ENCODE measurements at places on chromosomes 5 and 9.
A peak's percentile ranks its signal among the peaks of the same experiment; 100 is the strongest.

- no peak for DNase-seq
Measured at GRCh38 chr9:128099231-128099931, 28.1 kb downstream of the PTGES2 start.

- no peak for DNase-seq
Measured at GRCh38 chr5:54234304-54234933, 76.0 kb downstream of the ARL15 start.

- no peak for DNase-seq
Measured at GRCh38 chr9:121230256-121230655, 28.6 kb upstream of the RAB14 start.

- no peak for DNase-seq
Measured at GRCh38 chr5:88886746-88887341, 3.9 kb upstream of the MEF2C start.

- no peak for DNase-seq
Measured at GRCh38 chr5:439636-440035, 3.3 kb upstream of the EXOC3 start.

- DNase-seq: no peak
Measured at GRCh38 chr9:128728298-128728697, 4.4 kb upstream of the ZDHHC12 start.

DNA sequence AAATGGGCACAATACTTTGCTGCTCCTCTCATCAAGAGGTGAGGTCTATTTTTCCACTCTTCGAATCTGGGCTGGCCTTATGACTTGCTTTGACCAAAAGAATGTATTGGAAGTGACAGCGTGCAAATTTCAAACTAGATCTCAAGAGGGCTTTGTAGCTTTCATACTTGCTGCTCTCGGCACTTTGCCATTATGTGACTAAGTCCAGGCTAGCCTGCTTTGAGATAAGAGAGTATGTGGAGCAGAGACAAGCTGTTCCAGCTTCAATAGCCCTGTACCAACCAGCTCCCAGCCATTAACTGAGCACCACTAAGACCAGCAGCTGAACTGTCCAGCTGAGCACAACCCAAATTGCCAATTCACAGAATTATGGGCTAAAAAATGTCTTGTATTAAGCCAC lies 124.6 kb downstream of the ACER2 start:
- no peak for DNase-seq

DNA sequence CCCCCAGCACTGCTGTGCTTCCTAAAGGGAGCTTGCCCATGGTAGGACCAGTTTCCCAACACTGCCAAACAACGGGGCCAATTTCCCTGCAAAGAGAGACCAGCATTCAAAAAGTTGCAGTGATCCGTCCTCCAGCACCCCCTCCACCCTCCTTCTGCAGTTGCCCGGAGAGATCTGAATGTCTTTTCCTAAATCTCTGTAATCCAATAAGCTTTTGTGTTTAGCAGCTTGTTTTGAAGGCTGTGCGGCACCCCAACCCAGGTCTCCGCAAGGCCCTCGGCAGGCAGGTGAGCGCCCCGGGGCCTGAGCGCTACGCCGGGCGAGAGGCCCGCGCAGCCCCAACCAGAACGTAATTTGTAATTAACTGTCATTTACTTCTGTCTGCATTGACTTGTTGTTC lies 366.9 kb upstream of the IRX2 start:
- DNase-seq: peak; percentile 85

DNA sequence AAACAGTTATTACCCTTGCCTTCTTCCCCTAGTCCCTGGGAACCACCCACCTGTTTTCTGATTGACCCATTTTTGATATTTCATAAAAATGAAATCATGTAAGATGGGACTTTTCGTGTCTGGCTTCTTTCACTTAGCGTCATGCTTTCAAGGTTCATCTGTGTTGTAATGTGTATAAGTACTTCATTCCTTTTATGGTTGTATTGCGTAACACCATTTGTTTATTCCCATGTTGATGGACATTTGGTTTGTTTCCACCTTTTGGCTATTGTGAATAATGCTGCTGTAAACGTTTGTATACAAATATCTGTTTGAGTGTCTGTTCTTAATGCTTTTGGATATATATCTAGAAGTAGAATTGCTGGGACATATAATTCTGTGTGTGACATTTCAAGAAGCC lies 650.1 kb upstream of the COX7C start:
- no peak for DNase-seq

DNA sequence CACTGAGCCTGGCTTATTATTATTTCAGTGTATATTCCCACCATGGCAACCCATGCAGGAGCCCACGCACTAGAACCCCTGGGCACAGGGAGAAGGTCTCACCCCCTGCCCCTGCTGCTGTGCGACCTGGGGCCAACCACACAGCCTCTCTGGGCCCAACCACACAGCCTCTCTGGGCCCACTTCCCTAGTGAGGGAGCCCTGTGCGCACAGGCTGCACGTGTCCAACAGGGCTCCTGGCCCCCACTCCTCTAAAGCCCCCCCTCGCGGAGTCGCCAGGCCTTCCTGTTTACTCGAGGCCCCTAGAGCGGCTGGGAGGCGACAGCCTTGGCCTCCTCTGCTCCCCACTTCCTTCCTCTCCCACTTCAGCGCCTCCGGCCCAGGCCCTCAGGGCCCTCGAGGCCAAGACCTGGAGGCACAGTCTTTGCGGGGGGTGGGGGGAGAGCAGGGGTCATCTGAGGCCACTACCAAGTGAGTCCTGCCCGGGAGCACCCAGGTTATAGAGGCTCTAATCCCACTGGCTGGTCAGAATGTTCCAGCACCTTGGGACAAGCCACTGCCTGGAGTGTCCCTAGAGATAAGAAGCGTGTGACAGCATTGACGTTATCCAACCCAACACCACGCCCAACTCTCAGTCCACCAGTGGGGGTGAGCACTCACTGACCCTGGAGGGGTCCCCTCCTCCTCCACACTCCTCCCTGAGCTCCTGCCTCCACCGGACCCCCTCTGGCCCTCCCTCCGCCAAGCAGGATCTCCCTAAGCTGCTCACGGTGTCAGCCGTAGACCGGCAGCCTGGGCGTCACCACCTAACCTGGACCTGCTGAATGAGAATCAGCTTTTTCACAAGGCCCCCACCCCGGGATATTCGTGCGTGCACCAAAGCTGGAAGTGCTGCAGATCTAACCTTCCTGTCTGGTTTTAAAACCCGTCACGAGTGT lies 7.9 kb upstream of the ENG start:
- no peak for DNase-seq

DNA sequence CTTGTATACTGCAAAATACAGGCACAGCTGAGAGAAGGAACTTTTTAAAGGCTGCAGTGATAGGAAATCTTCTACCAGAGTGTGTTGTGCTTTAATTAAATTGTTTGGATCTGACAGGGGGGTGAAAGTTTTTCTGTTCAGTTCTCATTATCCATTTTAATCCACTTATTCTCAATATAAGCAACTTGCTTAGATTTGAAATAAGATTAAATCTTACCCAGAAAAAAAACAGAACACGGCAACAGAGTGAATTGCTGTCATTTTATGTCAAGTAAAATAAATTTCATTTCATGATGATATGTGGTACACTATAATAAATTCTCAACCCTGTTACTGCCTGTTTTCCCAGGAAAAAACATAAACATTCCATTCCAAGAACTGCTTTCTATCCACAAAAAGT lies 37.1 kb upstream of the CAMK4 start:
- DNase-seq: no peak

- no peak for DNase-seq
Measured at GRCh38 chr5:95484421-95484820, 70.4 kb downstream of the SKIC3 start.

DNA sequence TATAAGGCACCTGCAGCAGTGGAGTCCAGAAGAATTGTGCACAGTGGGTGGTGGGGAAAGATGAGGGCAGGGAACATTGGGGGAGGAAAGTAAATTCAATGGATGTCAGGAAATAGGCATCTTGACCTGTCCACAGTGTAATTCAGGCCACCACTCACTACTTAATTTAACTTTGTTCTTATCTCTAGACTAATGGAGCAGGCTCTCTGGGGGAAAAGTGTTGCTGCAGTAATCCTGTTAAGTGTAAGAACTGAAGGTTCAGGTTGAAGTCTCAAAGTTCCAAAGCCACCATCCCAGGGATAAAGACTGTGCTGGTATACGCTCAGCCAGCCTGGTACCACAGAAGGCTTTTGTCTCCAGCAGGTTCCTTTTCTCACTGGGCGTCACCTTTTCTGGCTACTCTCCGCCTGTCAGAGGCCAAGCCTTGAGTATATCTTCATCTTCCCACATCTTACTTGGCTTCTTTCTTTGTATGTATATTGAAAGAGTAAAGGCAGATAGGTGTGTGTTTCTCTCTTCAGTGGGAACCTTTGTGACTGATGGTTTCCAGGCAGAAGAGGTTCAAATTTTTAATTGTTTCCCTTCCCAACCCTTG lies 150.9 kb upstream of the DMRT1 start:
- no peak for DNase-seq

DNA sequence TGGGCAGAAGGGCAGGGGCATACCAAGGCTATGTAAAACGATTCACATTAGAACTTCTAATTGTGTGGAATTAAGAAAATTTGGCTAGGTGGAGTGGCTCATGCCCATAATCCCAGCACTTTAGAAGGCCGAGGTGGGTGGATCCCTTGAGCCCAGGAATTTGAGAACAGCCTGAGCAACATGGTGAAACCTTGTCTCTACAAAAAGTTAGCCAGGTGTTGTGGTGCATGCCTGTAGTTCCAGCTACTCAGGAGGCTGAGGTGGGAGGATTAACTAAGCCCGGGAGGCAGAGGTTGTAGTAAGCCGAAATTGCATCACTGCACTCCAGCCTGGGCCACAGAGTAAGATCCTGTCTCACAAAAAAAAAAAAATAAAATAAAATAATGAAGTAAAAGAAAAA lies 65.2 kb downstream of the LIX1 start:
- DNase-seq: no peak

GRCh38 chr5:154179846-154180710 lies 10.5 kb upstream of the GALNT10 start:
- peak; percentile 67 for DNase-seq

All from HAP-1 (cell line).